ENCODE measurements at places on chromosomes 13 and 19. TPM values are rescaled to one million over a fixed set of nuclear protein-coding genes. Genes with fewer than 3 reads are reported as not detected.

The PCSK4 gene
- 0.13 TPM for total RNA-seq

The CRYL1 gene
- 11.3 TPM for total RNA-seq

The ZNF541 gene
- total RNA-seq: not detected

The ALG5 gene
- total RNA-seq: 30.2 TPM

The ANGPTL4 gene
- 11.4 TPM for total RNA-seq

The PDE4C gene
- total RNA-seq: under 0.01 TPM

The FFAR2 gene
- total RNA-seq: not detected

The GPC5 gene
- not detected for total RNA-seq

The RNF225 gene
- total RNA-seq: not detected

The AP1M2 gene
- total RNA-seq: not detected

The BORA gene
- 7.2 TPM for total RNA-seq

The COL5A3 gene
- total RNA-seq: 22.8 TPM

The ATP11A gene
- total RNA-seq: 4.9 TPM

The CPAMD8 gene
- total RNA-seq: 0.89 TPM

The FOSB gene
- total RNA-seq: 11.9 TPM

The MATK gene
- not detected for total RNA-seq

The ZNF234 gene
- 8.1 TPM for total RNA-seq

The SYT5 gene
- total RNA-seq: not detected

The SIGLEC8 gene
- total RNA-seq: not detected

The LTBP4 gene
- total RNA-seq: 18.0 TPM

The ETHE1 gene
- total RNA-seq: 71.1 TPM

The STK24 gene
- total RNA-seq: 72.4 TPM

The ZBTB32 gene
- not detected for total RNA-seq

The TPGS1 gene
- 72.2 TPM for total RNA-seq

The CYP4F8 gene
- not detected for total RNA-seq

The ARRDC5 gene
- total RNA-seq: not detected

The ZNF320 gene
- total RNA-seq: 16.4 TPM

The FGF14 gene
- total RNA-seq: under 0.01 TPM

The UNC13A gene
- total RNA-seq: under 0.01 TPM

The PDX1 gene
- total RNA-seq: not detected

The RETN gene
- not detected for total RNA-seq

The BEST2 gene
- total RNA-seq: not detected

The SLC1A6 gene
- total RNA-seq: not detected

The SELENOV gene
- not detected for total RNA-seq

The TINCR gene
- not detected for total RNA-seq

The ZNF208 gene
- total RNA-seq: under 0.01 TPM

The ZNF681 gene
- total RNA-seq: 10.2 TPM

The ELSPBP1 gene
- not detected for total RNA-seq

The LRP3 gene
- 58.3 TPM for total RNA-seq

The RASIP1 gene
- total RNA-seq: not detected

The ZNF253 gene
- total RNA-seq: 2.1 TPM

The APOC4 gene
- total RNA-seq: not detected

Data from GM23248 (cell line).